CD8-positive, alpha-beta T cell (primary cell): ENCODE measurements at places on chromosomes 5 and 9. TPM values are rescaled to one million over a fixed set of nuclear protein-coding genes. Genes with fewer than 3 reads are reported as not detected.

GRCh38 chr9:27198190-27198589, 89.2 kb downstream of the TEK start:
- DNase-seq = no peak

GRCh38 chr5:171648279-171649074, 137.1 kb upstream of the SMIM23 start:
- DNase-seq = no peak

- no peak for DNase-seq
Observed at GRCh38 chr9:2622461-2623287, 1.1 kb downstream of the VLDLR start.

- no peak for DNase-seq
Observed at GRCh38 chr5:97550164-97550563, 367.1 kb upstream of the RIOK2 start.

DNA sequence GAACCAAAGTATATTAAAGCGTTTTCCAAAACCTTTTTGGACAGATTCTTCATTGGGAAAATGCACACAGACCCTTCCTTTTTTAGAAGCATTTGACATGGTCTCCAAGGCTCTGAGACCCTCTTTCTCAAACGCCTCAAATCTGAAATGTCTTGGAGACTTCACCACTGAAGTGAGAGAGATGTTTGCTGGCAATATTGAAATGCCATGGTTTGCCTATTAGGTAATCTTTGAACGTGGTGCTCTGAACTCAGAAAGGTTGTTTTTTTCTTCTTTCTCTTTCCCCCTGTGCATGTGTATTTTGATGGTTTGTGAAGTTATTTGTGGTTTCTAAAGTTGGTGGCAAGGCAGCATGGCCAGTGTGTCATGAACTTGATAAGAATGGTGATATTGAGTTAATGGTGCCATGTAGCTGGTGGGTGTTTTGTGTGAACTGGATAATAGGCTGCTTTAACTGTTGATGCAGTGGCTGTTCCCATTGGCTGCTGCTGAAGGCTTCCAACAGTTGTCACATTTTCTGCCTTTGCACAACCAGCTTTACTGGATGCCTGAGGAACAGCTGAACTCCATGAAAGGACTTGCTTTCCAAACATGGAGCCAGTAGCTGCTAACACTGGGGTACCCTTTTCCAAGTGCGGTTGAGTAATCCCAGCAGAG, 1.7 kb downstream of the PALM2AKAP2 start:
- DNase-seq = no peak

- no peak for DNase-seq
Observed at GRCh38 chr9:134837529-134837928, 43.1 kb upstream of the FCN2 start.

DNA sequence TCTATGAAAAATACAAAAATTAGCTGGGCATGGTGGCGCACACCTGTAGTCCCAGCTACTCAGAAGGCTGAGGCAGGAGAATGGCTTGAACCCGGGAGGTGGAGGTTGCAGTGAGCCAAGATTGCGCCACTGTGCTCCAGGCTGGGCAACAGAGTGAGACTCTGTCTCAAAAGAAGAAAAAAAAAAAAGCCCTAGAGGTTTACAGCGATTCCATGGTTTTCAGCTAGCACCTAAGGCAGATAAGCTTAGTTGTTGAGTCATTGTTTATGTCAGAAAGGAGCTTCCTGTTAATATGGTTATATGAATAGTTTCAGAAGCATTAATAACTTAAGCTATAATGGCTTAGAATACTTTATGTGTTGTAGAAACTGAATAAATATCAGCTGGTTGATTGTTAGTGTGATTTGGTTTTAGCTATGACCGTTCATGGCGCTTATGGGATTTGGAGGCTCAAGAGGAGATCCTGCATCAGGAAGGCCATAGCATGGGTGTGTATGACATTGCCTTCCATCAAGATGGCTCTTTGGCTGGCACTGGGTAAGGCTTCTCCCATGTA, 13.0 kb downstream of the RNF183 start:
- no peak for DNase-seq

DNA sequence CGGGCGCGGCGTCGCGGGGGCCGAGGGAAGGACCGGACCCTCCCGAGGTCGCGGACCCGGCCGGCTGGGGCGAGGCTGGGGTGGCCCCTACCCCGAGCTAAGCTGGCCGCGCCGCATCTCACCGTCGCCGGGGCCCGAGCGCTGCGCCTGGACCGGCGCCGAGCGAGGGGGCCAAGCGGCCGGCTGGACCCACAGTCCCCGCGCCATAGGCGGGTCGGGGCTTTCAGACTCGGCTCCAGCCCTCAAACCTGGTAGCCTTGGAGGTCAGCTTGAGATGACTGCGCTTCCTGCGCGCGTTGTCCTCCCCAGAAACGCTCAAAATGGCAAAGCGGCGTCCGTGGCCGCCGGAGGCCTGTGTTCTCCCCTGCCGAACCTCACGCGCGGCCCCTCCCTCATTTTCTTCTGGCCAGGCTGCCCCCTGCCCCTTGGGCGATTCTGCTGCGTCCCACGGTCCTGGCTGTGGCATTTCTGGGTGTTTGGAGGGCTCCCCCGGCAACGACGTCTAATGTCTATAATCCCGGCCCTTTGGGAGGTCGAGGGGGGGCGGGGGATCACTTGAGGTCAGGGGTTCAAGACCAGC, 8.7 kb upstream of the GRIN1 start:
- peak; percentile 13 for DNase-seq

DNA sequence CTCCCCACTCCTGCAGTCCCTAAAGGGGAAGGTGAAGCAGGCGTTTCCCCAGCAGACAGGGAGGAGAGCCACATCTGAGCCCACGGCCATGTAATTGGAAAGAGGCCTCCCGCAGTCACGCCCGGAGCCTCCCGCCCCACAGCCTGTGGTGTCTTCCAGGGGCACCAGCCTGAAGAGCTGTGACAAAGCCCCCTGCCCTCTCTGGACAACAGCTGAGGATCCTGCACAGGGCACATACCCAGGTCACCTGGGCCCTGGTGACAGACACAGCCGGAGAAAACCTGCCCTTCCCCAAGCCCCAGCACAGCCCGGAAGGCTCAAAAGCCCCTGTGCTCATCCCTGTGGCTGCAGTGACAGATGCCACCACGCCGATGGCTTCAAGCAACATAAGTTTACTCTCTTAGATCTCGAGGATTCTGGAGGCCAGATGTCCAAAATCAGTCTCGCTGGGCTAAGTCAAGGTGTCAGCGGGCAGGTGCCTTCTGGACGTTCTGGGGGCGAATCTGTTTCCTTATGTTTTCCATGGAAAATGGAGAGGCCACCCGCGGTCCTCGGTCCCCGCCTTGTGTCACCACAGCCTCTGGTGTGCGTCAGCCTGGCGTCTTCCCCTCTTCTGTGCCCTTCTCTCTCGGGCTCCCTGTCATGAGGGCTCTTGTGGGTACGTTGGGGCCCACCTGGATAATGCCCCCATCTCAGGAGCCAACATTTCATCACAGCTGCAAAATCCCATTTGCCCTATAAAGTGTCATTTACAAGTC, 71.5 kb downstream of the PSMB7 start:
- DNase-seq = no peak

DNA sequence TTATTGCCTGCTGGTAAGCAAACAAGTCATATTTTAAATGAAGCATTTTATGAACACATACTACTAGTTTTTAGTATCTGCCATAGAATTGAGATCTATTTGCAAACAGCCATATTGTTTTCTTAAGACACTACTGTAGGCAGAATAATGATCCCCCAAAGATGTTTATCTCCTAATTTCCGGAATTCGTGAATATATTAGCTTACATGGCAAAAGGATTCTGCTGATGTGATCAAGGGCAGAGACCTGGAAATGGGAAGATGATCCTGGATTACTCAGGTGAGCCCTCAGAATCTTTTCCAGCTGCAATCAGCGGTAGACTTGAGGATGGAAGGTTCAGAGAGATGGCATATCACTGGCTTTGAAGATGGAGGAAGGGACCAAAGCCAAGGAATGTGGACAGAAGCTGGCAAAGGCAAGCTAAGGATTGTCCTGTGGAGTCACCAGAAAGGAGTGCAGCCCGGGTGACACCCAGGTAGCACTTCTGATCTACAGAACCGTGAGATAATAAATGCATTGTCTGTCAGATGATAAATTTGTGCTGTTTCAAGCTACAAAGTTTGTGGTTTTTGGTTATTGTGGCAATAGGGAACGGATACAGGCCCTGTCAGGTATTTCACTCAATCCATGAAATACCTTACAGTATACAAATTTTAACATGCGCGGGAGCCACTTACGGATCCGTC, 1.0 kb upstream of the ERCC6L2 start:
- no peak for DNase-seq

DNA sequence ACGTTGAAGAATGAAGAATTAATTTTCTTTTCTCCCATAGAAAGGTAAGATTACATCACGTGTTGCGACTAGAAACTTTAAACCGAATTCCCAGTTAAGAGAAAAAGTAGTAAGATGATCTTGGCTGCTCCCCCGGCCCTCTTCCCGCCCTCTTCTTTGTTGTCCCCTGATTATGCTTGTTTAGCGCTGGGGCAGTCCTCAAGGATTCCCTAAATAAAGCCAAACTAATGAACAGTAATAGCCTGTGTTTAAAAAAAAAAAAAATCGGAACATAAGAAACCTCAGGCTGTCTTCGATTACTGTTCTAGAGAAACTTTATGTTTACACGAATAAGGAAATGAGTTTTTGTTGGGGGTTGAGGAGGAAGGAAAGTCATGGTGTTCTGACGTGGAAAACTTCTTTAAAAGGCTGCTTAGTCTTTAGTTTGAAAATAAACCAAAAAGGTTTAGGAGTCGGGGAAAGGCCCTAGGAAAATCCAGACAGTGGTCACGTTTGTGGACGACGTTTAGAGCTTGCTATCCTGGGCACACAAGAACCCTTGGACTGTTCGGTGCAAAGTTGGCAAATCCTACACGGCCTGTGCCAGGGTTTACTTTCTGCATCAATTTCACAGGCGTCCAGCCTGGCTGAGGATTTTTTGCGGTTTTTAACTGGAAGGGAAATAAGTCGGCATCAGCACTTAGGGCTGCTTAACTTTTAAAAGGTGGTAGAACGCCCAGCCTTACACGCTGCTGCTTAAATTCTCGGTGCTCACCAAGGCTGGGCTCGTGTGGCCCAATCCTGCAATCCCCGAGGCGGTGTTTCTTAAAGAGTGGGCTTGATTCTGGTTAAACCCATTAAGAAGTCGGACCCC, 1.1 kb upstream of the MAT2B start:
- DNase-seq = no peak

- no peak for DNase-seq
Observed at GRCh38 chr5:145463634-145464033, 371.5 kb downstream of the PRELID2 start.

- DNase-seq = no peak
Observed at GRCh38 chr9:136241542-136241941, 4.1 kb downstream of the QSOX2 start.

GRCh38 chr5:151086905-151087360, 6.1 kb upstream of the TNIP1 start:
- DNase-seq = peak; percentile 62

DNA sequence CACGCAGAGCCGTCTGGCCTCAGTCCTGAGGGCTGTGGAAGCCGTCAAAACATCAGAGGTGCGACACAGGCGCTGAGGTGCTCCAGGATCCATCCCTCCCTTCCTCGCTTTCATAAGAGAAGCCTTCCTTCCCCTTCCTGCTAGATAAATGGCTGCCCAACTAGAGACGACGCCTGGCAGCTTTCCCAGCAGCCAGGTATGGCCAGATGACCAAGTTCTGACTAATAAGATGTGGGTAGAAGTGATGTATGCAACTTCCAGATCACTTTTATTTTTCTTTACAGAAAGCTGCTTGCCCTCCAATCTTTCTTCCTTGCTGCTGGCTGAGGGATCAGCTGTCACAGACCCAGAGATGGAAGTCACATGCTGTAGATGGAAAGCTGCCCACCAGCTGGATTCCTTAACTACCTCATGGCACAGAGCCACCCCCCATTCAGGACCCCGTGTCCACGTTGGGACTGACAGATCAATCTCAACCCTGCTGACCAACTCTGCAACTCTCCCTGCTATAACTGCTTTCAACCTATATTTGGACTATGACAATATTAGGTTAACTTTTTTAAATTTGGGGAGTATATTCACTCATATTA, 8.8 kb downstream of the MAPK9 start:
- DNase-seq = no peak

DNA sequence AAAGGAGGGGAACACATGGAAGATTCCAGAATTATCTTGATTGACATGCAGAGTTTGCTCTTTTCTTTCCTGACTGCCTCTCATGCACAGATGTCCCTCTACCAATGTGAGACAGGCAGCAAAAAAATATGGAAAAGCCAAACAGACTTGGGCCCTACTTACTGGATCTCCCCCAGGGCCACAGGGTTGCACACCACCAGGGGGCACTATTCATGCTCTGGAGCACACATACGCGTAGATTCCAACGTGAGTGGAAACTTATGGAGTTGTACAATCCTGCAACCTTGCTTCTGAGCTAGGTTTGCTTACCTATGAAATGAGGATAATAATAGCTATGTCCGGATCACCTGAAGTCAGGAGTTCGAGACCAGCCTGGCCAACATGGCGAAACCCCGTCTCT, 319.5 kb downstream of the ARHGEF28 start:
- DNase-seq = no peak

DNA sequence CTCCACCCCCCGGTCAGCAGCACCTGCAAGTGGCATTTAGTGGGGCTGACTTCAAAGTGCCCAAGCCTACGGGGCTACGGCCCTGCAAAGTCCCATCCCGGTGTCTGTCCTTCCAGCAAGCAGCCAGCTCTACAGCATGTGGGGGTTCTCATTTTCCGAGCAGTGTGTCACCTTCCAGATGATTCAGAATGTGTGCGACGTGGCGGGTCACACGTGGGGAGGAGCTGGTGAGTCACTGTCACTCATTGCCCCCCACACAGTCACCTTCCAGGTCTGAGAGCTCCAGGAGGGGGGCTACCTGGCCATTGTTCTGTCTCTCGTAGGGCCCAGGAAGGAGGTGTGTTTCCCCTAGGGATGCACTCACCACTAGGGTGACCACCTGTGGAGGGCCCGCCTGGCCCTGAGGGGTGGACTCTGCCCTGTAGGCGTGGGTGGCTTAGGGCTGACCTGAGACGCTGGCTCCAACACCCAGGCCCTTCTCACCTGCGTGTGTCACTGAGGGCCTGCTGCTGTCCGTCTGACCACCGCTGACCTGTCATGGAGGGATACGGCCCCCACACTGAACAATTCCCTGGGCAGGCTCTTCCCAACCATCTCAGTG, 70.2 kb downstream of the SEMA4D start:
- DNase-seq = peak; percentile 79

GRCh38 chr9:93183131-93183662, 742 bp upstream of the WNK2 start:
- no peak for DNase-seq

DNA sequence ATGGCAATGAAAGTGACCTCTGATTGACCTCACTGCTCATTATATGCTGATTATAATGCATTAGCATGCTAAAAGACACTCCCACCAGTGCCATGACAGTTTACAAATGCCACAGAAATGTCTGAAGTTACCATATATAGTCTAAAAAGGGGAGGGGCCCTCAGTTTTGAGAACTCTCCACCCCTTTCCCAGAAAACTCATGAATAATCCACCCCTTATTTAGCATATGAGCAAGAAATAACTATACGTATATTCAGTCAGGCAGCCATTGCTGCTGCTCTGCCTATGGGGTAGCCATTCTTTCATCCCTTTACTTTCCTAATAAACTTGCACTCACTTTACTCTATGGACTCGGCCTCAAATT, 163.1 kb downstream of the ESM1 start:
- DNase-seq = no peak

The PCDHB15 gene
- not detected for total RNA-seq

The NMUR2 gene
- not detected for total RNA-seq

The POLE3 gene
- 77.4 TPM for total RNA-seq

The RBM18 gene
- 38.9 TPM for total RNA-seq

The ZFAND5 gene
- 361 TPM for total RNA-seq

The CDX1 gene
- total RNA-seq = not detected

The EQTN gene
- not detected for total RNA-seq

The SPATA6L gene
- 3.3 TPM for total RNA-seq
